ENCODE measurements at places on chromosomes 13 and 19.

DNA sequence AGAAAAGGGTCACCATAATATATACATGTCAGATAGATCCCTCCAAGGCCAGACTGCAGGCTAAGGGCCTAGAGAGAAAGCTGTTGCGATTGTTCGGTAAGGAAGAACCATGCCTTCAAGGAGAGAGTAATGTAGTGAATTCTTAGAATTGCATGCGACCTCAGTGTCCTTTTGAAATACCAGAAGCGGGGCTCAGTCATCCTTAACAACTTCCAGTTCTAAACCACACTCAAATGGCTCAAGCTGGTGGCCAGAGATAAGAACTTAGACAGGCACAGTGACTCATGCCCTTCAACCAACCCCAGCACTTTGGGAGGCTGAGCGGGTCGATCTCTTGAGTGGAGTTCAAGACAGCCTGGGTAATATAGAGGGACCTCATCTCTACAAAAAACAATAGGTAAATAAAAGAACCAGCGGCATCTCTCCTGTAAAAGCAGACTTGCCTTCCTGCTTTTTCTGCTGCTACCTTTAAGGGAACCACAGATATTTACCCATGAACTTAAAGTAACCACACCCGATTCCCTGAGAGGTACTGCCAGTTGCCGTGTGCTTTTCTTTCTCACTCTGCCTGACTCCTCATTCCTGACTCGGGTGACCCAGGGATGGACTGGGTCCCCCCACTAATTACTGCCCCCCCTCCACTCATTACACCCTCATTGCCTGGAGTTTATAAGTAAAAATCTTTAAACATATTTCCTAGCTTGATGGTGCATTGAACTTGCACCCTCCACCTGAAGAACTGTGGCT lies 15.4 kb upstream of the SIGLEC6 start:
- DNase-seq: no peak

DNA sequence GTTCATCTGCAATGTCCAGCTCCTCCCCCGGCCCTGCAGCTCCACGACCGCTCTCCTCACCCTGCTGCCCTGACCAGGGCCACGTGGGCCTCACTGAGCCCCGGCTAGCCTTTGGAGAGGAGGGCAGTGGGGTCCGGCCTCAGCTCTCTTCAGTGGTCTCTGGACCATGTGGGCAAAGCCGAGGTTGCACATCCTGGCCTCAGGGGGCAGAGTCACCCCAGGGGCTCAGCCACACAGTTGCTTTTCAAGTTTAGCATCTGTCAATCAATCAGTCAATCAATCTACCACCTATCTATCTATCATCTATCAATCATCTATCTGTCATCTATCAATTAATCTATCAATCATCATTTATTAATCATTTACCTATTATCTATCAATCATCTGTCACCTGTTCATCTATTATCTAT lies 3.0 kb upstream of the DIRAS1 start:
- no peak for DNase-seq

GRCh38 chr19:31128291-31128690 lies 220.9 kb downstream of the TSHZ3 start:
- DNase-seq: no peak

GRCh38 chr13:37905736-37906135 lies 36.2 kb upstream of the TRPC4 start:
- DNase-seq: no peak

GRCh38 chr13:107548338-107548737 lies 667.0 kb downstream of the LIG4 start:
- DNase-seq: no peak

DNA sequence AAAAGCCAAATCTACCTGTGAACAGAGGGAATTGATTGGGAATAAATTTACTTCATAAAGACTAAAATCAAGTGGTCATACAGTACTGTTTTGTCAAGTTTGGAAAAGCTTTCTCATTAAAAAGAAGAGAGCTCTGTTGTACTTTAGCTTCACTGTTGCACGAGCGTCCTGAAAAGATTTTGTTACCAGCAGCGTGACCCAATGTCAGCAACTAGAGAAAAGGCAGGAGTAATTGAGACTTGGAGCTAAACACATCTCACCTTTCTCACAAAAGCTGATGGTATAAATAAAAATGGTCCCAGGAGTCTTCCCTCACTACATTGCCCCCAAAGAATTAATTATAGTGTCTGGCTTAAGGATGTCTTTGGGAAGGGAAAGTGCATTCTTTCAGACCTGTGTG lies 613.7 kb downstream of the OLFM4 start:
- DNase-seq: no peak

DNA sequence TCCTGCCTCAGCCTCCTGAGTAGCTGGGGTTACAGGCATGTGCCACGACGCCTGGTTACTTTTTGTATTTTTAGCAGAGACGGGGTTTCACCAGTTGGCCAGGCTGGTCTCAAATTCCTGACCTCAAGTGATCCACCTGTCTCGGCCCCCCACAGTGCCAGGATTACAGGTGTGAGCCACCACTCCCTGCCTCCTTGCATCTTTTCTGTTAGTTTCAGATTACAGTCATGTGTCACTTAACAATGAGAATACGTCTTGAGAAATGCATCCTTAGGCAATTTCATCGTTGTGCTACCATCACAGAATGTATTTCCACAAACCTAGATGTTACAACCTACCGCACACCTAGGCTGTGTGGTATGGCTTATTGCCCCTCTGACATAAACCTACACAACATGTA lies 180.4 kb downstream of the TM9SF2 start:
- DNase-seq: no peak

GRCh38 chr13:75309981-75310580 lies 171.9 kb downstream of the TBC1D4 start:
- DNase-seq: no peak

DNA sequence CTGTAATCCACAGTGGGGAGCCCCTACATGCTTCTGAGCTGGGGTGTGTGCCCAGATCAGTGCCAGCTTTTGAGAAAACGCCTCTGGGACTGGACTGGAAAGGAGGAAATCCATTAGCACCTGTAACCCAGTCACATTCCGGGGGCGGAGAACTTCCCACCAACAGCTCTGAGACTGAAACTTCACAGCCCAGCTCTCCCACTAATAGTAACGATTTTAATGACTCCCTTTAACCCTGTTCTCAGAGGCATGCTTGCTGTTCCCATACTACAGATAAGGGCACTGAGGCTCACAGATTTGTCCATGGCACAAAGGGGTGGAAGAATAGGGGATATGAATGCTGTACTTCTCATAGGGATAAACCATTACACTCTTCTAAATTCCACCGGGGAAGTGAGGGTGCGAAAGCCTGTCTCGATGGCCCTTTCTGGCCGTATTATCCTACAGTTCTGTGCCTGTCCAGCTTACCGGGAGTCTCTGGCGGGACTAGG lies 851 bp downstream of the FBXO46 start:
- peak; percentile 17 for DNase-seq

- DNase-seq: no peak
Observed at GRCh38 chr13:32824061-32824460, 192.2 kb upstream of the KL start.

DNA sequence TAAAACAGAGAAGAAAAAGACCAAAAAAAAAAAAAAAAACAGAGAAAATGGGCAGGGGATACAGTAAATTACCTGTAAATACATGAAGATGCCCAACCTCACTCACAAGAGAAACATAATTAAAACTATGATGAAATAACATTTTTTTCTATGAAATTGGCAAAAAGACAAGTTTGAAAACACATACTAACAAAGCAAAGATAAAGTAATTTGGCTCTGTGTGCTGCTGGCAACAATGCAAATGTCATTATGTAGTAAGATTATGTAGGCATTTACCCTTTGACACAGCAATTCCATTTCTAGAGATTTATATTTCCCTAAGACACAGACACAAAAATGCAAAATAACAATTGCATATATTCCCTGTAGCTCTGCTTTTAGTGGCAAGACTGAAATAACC lies 20.2 kb downstream of the ZC3H13 start:
- DNase-seq: no peak

DNA sequence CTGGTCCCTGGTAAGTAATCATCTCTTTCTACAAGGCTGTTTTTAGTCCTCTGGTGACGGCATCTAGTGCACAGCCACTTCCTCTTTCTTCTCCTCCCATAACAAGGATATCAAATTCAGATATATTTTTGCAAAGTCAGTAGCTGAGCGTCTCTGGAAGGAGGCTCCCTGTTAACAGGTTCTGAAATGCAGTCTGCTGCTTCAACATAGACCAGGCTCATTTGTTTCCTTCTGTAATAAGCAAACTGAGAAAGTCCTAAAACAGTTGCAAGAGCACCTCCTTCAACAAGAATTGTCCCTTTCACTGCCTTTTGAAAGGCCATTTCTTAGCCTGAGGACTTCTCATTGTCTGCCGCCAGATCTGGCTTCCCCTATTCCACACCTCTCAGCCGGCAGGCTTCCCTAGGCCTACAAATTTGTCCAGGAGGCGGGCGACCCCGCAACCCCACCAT lies 7.4 kb upstream of the ZSCAN5A start:
- DNase-seq: no peak

DNA sequence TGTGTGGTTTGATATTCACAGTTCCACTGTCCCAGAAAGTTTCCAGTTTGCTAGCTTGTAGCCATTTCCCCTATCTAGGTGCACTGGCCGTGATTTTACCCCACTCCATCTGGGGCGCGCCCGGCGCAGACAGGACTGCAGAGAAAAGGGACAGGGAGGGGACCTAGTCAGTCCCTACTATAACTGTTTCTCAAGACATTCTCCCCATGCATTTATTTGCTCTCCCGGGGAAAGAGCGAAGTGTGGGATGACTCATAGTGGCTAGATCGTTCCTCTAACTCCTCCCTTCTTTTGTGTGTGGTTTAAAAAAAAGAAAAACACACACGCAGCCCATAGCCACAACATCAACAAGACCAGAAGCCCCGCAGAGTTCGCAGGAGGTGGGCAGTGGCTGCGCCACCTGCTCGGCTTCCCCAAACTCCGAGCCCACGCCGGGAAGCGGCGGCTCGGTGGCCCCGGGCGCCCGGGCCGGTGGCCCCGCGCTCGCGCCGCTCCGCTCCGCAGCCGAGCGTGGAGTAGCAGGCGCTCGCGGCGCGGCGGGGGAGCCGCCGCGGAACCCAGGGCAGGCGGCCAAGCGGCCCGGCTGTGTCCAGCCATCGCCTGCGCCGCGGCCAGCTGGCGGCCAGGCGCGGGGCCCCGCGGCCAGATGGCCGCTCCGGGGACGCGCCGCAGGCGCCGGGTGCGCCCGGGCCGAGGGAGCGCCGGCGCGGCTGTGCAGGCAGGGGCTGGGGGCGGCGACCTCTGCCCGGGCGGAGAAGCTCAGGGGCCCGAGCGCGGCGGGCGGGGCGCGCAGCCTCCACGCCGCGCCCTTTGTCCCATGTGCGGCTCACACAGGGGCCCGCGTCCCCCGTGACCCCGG lies 653 bp downstream of the TMTC4 start:
- DNase-seq: peak; percentile 44

Measured in activated naive CD8-positive, alpha-beta T cell treated with anti-CD3 and anti-CD28 coated beads for 36 hours (primary cell).